NCI-H2171 (cell line): ENCODE measurements at places on chromosomes 7 and 10.

- DNase-seq: no peak
Observed at GRCh38 chr10:84607044-84607443, 278.7 kb downstream of the CCSER2 start.

- no peak for DNase-seq
Observed at GRCh38 chr10:103837370-103838069, 17.9 kb downstream of the SH3PXD2A start.

GRCh38 chr10:70981171-70981836 lies 92.9 kb upstream of the PCBD1 start:
- no peak for DNase-seq

DNA sequence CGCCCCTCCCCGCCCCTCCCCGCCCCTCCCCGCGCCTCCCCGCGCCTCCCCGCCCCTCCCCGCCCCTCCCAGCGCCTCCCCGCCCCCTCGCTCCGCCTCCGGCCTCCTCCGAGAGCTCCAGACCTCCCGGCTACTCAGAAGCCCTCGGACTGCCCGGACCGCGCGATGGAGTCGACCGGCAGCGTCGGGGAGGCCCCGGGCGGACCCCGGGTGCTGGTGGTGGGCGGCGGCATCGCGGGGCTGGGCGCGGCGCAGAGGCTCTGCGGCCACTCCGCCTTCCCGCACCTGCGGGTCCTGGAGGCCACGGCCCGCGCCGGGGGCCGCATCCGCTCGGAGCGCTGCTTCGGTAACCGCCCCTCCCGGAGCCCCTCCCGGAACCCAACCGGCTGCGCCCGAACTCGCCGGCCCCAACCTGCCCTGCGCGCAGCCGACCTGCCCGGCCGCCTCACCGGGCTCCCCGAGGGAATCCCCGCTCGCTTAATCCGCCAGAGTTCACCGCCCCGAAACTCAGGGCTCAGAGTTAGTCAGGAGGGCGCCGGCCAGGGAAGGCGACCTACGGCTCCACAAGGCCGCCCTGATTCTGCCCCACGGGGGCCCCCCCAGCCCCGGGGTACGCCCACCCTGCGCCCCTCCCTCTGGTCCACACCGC lies at the start of gene PAOX:
Gene PAOX (plus strand): TSS at position 111 of the 649 bp plus-strand sequence. CDS start 55 bp downstream, at position 166.
- no peak for DNase-seq

DNA sequence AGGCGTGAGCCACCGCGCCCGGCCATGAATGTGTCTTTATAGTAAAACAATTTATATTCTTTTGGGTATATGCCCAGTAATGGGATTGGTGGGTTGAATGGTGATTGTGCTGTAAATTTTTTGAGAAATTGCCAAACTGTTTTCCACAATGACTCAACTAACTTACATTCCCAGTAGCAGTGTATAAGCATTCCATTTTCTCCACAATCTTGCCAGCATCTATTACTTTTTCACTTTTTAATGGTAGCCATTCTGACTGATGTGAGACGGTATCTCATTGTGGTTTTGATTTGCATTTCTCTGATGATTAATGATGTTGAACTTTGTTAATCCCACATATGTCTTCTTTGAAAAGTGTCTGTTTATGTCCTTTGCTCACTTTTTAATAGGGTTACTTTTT lies 1187.9 kb downstream of the XPNPEP1 start:
- no peak for DNase-seq

DNA sequence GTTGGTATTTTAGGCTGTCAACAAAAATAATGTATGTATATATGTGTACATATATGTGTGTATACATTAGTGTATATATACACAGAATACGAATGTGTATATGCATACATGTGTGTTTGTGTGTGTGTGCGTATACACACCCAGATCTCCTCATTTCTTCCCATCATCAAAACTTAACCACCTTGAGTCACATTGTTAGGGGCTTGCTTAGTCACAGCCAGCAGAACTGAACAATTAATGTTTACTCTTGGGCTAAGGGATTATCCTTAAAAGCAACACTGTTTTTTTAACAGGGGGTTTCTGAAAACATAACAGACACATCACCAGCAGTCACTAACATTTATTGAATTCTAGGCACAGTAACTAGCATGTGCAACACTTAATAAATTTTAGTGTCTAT lies 83.0 kb upstream of the ASAH2 start:
- no peak for DNase-seq

GRCh38 chr10:88471899-88472298 lies 111.2 kb downstream of the RNLS start:
- DNase-seq: no peak

DNA sequence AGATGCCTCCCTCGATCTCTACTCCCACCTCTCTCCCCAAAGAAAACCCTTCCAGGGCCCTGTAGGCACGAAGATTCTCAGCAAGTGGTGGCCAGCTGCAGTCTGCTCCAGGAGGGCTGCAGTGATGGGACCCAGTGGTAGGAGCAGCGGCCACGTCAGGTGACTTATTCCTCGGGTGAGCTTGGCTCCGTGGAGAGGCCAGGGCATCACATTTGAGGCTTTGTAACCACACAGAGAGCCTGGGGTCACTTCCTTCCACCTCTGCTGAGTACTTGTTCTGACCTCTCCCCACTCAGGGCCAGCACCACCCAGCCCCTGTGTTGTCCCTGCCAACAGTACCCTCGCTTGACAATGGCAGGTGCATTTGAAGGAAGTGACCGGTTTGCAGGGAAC lies 17.9 kb upstream of the EN2 start:
- DNase-seq: no peak

DNA sequence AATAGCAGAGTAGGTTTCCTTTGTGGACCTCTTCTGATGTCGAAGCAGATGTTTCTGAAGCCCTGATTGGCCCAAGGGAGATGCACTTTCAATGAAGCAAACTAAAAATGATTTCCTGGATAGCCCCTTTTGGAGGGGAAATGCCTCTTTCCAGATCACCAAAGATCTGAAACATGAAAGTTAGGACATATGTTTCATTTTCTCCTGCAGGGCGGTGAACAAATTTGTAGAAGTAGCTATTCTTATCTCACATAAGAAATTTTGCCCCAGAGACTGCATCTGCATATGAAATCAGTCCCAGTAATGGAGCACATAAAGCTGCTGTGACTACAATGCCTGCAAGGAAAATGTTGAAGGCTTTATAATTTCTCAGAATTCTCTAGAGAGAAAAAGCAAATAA lies 56.0 kb downstream of the THSD7A start:
- no peak for DNase-seq

- DNase-seq: no peak
Observed at GRCh38 chr7:13072014-13072413, 384.6 kb downstream of the ARL4A start.

DNA sequence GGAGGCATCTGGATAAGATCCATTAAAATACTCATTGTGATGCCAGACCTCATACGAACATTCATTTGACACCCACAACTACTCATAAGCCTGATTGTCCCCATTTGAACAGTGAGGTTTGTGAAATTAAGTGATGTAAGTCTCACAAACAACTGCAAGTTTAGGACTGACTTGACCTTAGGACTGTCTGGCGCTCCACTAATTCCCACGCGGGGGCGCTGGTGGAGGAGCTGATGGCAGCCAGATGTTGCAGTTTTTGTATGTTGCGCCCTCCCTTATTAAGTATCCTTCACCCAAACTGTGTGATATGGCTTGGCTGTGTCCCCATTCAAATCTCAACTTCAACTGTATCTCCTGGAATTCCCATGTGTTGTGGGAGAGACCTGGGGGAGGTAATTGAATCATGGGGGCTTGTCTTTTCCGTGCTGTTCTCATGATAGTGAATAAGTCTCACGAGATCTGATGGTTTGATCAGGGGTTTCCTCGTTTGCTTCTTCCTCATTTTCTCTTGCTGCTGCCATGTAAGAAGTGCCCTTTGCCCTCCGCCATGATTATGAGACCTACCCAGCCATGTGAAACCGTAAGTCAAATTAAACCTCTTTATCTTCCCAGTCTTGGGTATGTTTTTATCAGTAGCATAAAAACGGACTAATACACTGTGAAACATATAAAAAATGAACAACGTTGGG lies 20.3 kb upstream of the TIAL1 start:
- DNase-seq: no peak

GRCh38 chr7:102849079-102849478 lies 63.7 kb upstream of the LRRC17 start:
- DNase-seq: no peak

- no peak for DNase-seq
Observed at GRCh38 chr10:21053953-21054690, 157.0 kb upstream of the NEBL start.

DNA sequence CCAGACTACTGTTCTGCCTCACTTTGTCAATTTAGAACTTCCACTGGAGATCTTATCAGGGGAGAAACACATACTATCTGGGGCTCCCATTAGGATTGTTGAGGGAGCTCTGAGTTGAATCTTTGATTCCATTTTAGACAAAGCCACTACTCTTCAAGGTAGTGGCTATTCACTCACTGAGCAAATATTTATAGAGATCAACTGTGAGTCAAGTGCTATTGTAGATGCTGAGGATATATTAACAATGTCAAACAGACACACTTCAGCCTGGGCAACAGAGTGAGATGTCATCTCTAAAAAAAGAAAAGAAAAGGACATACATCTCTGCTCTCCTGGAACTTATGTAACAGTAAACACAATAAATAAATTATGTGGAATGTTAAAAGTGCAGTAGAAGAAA lies 315.3 kb downstream of the PTEN start:
- no peak for DNase-seq

GRCh38 chr7:521221-522070 lies 1.8 kb upstream of the PDGFA start:
- DNase-seq: peak; percentile 35

DNA sequence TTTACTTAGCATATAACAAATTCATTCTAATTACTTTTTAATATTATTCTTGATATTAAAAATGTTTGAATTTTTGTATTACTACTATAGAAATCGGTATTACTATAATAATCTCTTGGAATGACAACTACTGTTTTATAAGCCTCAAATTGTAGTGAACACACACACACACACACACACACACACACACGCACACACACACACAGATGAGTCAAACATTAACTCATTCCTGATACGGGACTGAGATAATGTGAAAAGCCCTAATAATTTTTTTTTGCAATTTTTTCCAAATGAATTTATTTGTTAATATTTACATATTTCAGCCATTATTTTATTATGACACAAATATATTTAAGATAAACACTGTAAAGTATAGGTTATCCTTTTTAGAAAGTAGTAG lies 951.2 kb upstream of the PHF14 start:
- no peak for DNase-seq

GRCh38 chr10:60950300-60950699 lies 6.3 kb upstream of the RHOBTB1 start:
- DNase-seq: no peak
